Neural crest cell (in vitro differentiated cells): ENCODE measurements at places on chromosomes 2 and 18.
A peak's percentile ranks its signal among the peaks of the same experiment; 100 is the strongest.

GRCh38 chr18:57790316-57790715 lies 12.8 kb downstream of the ATP8B1 start:
- no peak for DNase-seq

DNA sequence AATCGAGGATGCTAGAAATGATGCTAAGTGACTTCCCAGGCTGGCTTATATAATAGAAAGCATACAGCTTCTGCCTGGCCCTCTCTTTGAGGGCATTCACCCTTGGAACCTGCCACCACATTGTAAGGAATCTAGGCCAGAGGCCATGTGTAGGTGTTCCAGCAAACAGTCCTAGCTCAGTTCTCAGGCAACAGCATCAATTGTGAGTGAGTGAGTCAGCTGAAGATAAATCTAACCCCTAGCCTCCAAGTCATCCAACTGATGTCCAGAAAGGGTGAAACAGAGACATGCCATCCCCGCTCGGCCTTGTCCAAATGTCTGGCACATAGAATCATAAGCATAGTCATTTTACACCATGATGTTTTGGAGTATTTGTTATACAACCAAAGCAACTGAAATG lies 324.3 kb upstream of the KLHL14 start:
- DNase-seq: no peak

- no peak for DNase-seq
These were observed 29.0 kb downstream of the PTPN4 start for GRCh38 chr2:119788752-119789151.

DNA sequence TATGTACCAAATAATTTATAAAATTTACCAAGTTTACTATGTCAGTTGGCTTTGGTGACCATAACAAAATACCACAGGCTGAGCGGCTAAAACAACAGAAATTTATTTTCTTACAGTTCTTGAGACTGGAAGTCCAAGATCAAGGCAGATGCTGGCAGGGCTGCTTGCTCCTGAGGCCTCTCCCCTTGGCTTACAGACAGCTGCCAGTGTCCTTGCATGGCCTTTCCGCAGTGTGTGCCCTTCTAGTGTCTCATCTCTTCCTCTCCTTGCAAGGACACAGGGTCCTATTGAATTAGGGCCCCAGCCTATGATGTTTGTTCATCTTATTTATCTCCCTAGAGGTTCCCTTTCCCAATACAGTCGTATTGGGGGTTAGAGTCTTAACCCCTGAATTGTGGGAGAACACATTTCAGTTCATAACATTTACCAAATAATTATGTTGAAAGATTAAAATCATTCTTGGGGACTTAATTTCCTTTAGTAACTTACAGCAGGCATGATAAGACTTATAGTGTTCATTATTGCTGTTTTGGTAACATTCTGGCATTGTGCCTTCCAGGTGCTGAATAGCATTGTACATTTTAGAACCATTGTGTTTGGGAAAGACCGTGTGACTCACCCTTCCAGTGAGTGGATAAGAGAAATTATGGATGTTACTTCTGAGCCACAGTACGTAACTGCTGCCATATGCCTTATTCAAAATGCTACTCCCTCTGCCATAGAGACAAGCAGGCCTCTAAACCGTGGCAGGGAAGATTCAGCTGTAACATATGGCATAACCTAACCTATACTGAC lies 317.5 kb downstream of the TMX3 start:
- DNase-seq: no peak

GRCh38 chr2:36137612-36138011 lies 218.0 kb upstream of the CRIM1 start:
- no peak for DNase-seq

GRCh38 chr2:52970642-52971041 lies 797.0 kb upstream of the CHAC2 start:
- no peak for DNase-seq

DNA sequence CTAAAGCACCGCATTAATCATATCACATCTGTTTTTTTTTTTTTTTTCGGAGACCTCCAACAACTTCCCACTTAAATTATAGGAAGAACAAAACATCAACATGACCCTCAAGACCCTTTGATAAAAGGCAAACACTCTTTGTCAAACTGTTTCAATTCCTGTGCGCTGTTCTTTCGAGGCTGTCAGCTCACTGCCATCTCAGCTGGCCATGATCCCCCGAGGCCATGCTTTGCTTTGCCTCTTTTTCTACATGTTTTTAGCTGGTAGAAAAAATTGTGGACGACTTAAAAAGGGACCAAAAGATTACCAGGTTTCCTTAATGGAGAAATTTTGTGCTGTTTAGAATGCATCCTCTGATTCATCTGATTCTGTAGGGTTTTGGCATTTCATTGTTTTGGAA lies 138.2 kb downstream of the DPP10 start:
- DNase-seq: peak; percentile 1

DNA sequence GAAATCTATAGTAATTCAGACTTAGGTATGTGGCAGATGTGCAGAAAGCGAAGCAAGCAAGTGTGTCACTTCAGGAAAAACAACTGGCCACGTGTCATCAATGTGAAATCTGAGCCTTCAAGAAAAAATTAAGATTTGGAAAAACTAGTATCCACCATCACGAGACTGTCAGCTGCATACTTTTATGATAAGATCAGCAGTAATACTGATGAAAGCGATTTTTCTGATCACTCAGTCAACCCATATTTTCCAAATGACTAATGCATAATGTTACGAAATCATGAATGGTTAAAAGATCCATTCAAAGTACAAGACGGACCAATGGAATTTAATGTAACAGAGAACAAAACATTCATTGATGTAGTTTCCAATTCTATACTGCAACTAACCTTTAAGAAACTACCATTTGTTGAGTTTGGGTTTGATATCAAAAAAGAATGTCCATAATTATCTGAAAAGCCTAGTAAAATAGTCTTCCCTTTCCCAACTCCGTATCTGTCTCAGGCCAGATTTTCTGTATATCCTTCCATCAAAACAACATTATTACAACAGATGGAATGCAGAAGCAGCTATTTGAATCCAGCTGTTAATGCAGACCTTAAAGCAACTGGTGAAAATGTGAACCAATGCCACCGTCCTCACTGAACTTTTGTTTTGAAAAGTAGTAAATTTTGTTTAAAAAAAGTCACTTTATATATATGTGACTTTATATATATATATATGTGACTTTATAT lies 17.0 kb upstream of the BCL2 start:
- DNase-seq: no peak

DNA sequence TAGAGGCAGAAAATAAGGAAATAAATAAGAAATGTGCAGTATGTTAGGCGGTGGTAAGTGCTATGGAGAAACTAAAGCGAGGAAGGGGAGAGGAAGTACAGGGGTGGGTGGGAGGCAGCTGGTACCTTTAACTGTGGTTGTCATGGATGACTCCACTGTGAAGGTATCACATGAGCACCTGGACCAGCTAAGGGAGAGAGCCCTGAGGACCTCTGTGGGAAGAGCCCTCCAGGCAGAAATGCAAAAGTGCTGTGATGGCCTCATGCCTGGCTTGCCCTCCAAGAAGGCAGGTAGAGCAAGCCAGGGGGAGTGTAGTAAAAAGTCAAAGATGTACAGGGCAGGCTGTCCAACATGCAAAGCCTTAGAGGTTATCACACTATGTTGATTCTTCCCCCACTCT lies 17.9 kb downstream of the LYPD6 start:
- DNase-seq: no peak
